HT-29 (cell line): ENCODE measurements at places on chromosomes 16 and 17. TPM values are rescaled to one million over a fixed set of nuclear protein-coding genes. Genes with fewer than 3 reads are reported as not detected.

DNA sequence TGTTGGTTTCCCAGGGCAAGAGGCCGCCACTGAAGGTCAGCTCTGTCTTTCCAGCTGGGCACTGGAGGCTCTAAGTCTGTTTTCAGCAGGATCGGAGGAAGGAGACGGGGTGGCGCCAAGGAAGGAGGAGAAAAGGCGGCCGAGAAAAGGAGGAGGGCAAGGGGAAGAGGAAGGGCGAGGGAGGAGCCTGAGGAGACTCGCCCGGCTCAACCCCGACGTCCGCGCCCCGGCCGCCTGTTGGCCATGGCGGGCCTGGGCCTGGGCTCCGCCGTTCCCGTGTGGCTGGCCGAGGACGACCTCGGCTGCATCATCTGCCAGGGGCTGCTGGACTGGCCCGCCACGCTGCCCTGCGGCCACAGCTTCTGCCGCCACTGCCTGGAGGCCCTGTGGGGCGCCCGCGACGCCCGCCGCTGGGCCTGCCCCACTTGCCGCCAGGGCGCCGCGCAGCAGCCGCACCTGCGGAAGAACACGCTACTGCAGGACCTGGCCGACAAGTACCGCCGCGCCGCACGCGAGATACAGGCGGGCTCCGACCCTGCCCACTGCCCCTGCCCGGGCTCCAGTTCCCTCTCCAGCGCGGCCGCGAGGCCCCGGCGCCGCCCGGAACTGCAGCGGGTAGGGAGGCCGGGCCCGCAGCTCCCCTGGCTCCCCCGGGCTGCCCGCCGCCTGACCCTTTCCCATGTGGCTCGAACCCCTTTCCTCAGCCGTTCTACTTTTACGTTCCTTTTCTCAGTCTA lies at the start of gene RNF135:
TSS of gene RNF135 (plus strand) at position 209 of the 737 bp plus-strand sequence. CDS start at position 244, 35 bp downstream.
- DNase-seq = peak; percentile 96

DNA sequence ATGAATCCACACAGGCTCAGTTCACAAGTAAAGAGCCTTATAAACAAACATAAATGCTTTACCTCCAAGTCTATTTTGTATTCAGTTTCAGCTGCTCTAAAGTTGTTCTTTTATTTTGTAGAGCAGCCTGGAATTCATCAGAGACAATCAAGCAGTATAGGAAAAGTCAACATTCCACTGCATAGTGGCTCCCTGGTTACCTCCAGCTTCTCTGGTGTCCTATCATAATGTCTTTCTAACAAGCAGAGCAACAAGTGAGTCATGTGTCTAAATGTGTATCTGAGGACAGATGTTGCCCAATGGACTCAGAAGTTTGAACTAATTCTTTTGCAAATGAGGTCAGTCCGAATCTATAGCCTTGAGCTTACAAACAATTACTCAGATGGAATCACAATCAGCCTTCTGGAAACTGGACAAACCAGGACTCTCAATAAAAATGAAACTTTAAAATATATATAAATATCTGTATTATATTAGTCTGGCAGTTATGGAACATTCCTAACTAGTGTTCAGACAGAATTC lies 292.0 kb upstream of the TOM1L1 start:
- DNase-seq = no peak

- no peak for DNase-seq
These were observed 2.1 kb upstream of the FBXO47 start for GRCh38 chr17:38969281-38969680.

The PKMYT1 gene
- total RNA-seq = 86.3 and 92.1 TPM in 2 replicates

DNA sequence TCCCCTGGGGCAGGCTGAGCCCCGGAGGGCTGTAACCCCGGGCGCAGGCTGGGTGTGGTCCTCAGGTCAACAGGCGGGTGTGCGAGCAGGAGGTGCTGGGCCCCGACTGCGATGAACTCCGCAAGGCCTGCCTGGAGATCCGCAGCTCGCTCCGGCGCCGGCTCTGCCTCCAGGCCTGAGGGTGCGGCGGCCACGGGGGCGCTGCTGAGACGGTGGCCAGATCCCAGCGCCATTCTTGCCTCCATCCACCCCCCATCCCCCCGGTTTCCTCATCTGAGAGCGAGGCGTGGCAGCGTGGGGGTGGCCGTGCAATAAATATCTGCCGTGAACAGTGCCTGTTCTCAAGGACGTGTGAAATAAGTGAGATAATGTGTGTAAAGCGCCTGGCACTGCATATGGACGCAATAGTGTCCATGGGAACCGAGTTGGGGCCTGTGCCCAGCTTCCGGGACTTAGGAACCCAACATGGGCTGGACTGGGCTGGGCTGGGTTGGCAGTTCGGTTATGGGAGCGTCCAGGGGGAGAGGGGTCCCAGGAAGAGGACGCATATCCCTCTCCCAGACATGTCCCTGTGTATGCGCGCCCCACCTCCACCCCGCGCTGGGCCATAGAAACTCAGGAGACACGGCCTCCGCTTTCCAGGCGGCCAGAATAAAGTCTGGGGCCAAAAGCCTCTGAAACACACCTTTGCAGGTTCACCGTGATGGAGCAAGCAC lies 15.0 kb downstream of the ZNF213 start:
- peak; percentile 78 for DNase-seq
